Naive thymus-derived CD4-positive, alpha-beta T cell (primary cell): ENCODE measurements at places on chromosomes 4 and X. TPM values are rescaled to one million over a fixed set of nuclear protein-coding genes. Genes with fewer than 3 reads are reported as not detected.

The PGRMC1 gene
- total RNA-seq, result 11.9 TPM

The ODAPH gene
- total RNA-seq, result not detected

The YY2 gene
- total RNA-seq, result 1.8 TPM

The DRD5 gene
- not detected for total RNA-seq

The AMBN gene
- total RNA-seq, result not detected

The SPANXN4 gene
- total RNA-seq, result not detected

The FDCSP gene
- not detected in 2 replicates for total RNA-seq

The GUCY1A1 gene
- not detected for total RNA-seq

The XPNPEP2 gene
- 0.66 and 0.82 TPM in 2 replicates for total RNA-seq

The MTCP1 gene
- 17.1 TPM for total RNA-seq

The PPEF1 gene
- total RNA-seq, result not detected in 2 replicates

The GPR173 gene
- total RNA-seq, result not detected

The APLN gene
- total RNA-seq, result not detected

The CXCL3 gene
- total RNA-seq, result 0.92 TPM

The BMP15 gene
- total RNA-seq, result not detected

The SSX2 gene
- total RNA-seq, result not detected

The FGF13 gene
- not detected for total RNA-seq

The CYP2U1 gene
- total RNA-seq, result 9.8 TPM

The CXCL11 gene
- not detected in 2 replicates for total RNA-seq

The GASK1B gene
- 1.2 TPM for total RNA-seq

The NXF2 gene
- total RNA-seq, result not detected

The ZFYVE28 gene
- total RNA-seq, result 15.2 and 15.9 TPM in 2 replicates

The PGK1 gene
- 281 TPM for total RNA-seq

The TRIM75 gene
- total RNA-seq, result not detected

The PNMA6F gene
- total RNA-seq, result not detected

The F9 gene
- not detected for total RNA-seq
